A172 (cell line): ENCODE measurements at places on chromosomes 16 and 17.
A peak's percentile ranks its signal among the peaks of the same experiment; 100 is the strongest.

- DNase-seq, result no peak
Measured at GRCh38 chr17:78537217-78537860, 39.9 kb downstream of the DNAH17 start.

DNA sequence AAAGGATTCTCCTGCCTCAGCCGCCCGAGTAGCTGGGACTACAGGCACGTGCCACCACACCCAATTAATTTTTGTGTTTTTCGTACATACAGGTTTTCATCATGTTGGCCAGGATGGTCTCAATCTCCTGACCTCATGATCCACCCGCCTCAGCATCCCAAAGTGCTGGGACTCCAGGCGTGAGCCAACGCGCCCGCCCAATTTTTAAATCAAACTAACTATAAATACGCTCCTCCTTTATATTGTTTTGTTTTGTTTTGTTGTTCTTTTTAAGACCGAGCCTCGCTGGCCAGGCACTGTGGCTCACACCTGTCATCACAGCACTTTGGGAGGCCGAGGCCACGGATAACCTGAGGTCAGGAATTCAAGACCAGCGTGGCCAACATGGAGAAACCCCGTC lies 1.9 kb upstream of the UTP6 start:
- no peak for DNase-seq

DNA sequence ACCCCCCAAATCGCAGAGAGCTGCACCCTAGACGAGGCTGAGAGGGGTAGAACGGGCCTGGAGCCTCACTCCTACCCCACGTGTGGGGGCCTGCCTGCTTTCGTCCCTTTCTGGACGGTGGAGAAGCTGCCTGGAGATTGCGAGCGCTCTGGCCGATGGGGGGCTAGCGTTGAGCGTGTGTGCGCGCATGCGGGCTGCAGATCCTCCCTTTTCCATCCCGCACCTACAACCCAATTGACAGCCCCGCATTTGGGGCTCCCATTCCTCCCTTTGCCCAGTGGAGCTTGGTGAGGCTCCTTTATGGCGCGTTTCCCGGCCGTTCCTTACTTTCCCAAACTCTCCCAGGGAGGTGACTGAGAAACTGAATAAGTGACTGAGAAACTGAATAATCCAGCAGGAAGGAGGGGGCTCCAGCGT lies 907 bp upstream of the ESRP2 start:
- no peak for DNase-seq

DNA sequence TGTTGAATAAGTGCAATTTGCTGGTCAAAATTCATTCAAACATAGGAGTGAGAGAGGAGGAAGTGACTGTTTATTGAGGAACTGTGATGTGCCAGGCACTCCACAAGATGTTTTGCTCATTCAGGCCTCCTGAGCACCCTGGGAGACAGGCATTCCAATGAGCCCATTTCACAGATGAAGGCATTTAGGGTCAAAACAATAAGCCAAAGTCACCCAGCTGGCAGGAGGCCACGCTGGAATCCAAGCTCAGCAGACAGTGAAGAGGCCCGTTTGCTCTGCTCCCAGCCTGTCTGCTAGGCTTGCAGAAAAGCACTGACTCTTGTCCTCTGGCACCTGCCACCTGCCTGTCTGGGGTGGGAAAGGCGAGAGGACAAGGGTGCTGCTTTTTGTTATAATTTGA lies 10.1 kb upstream of the SLC25A39 start:
- DNase-seq, result no peak

GRCh38 chr17:69733171-69734012 lies 318.9 kb downstream of the MAP2K6 start:
- peak; percentile 29 for DNase-seq

DNA sequence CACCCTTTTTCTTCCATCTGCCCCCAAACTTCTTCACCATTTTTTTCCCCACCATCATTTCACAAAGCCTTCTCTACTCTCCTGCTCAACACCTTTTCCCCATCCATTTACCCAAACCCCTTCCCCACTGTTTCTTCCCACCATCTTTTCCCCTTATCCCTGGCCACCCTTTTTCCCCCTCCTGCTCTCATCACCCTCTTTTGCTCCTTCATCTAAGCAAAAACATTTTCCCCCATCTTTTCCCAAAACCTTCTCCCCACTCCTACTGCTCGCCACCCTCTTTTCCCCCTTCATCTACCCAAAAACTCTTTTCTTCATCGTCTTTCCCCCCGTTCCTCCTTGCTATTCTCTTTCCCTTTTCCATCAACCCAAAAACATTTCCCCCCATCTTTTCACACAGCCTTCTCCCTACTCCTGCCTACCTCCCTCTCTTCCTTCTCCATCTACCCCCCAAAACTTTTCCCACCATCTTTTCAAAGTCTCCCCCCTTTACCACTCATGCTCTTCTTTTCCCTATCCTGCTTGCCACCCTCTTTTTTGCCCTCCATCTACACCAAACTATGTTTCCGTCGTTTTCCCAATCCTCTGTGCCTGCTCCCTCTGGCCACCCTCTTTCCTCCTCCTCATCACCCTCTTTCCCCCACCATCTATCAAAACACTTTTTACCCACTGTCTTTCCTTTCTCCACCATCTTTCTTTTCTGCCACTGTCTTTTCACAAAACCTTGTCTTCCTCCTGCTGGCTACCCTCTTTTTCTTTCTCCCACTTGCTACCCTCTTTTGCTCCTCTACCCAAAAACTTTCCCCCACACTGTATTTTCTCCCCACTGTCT lies 205.8 kb upstream of the WSB1 start:
- DNase-seq, result no peak

DNA sequence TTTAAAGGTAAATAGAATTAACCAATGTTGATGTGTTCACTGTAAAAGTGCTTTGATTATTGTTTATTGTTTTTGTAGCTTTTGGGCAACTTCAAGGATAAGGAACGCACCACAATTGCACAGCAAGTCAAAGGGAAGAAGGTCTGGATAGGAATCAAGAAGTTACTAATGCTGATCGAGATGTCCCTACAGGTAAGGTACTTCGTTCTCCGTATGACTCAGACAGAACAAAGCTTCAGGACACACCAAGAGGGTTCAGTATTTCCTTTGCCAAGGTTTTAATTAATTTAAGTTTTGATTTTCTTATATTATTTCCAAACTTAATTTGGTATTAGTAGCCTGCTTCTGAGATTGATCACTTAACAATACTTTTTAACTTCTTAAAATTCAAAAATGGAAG lies 67.1 kb downstream of the WNT3 start:
- DNase-seq, result no peak

- no peak for DNase-seq
Measured at GRCh38 chr17:79997011-79997660, 38.5 kb downstream of the TBC1D16 start.

DNA sequence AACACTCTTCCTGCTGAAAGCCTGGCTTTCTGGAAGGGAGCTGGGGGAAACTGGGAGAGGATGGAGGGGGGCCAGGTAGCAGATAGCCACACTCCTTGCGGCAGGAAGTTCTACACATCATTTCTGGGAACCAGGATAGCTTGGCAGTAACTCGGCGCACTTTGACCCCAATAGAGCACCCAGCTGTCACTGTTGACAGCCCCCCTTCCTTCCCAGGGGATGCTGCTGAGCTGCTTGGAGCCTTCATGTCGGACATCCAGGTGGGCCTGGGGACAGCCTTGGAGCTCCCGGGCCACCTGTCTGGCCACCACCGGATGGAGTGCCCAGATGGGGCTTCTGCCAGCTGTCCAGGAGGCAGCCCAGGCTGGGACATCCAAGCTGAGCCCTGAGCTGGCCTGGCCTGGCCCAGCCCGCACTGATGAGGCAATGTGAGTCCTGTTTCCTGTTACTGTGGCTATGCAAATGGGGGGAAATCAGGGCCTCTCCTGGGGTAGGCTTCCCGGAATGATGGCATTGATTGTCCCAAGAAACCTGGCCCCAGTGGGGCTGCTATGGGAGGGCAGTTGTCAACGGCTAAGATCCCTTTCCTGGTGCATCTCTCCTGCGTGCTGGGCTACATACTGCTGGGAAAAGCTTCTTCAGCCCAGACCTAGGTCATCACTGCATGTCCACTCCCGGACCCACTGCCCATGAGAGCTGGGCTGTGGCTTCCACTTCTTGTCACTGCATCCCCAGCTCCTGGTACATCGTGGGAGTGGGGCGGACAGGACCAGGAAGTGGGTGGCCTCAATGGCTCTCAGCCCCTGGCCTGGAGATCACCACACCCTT lies 50.0 kb downstream of the SOCS1 start:
- DNase-seq, result no peak

- DNase-seq, result no peak
Measured at GRCh38 chr17:73401911-73402310, 90.1 kb upstream of the CDC42EP4 start.

DNA sequence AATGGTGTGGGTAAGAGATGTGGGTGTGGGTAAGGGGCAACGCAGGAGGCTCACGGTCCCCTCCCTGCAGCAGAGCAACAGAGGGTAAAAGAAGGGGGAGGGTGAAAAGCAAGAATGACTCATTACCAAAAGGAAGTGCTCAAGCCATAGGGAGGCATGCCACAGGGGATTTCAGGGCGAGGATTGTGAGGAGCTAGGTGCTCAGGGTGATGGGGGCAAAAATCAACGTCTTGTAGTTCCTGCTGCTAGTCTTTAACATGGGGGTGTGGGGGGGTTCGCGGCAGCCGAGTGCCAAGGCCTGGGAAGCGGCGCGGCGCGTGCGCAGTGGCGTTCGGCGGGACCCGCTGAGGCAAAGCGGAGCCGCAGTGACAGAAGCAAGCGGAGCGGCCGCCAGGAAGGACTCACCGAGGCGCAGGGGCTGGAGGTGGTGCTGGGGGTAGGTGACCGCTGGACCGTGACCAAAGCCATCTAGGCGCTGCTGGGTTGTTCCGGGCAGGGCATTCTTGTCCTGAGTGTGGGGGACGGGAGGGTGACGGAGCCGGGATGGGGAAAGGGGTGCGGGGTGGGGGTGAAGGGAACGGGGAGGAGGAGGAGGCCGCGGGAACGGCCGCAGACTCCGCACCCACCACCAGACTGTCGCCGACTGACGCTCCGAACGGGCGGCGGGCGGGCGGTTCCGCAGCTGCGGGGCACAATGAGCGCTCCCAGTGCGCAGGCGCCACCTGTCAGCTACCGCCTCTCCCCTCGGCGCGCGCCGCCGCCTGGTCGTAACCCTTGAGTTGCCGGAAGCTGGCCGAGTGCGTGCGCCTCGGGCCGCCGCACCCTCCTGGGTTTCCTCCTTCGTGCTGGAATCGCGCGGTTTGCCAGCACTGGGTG lies at the start of gene SSH2:
SSH2 (minus strand) TSS at position 696 of the 876 bp plus-strand sequence; CDS start at position 468, 228 bp downstream.
- peak; percentile 84 for DNase-seq

- no peak for DNase-seq
Measured at GRCh38 chr17:30000001-30000754, 58.7 kb downstream of the EFCAB5 start.

GRCh38 chr17:77644181-77645071 lies 314.1 kb upstream of the TNRC6C start:
- DNase-seq, result no peak

- DNase-seq, result peak; percentile 97
Measured at GRCh38 chr17:76709077-76709950, 1.5 kb downstream of the MXRA7 start.

GRCh38 chr16:10878644-10879501 lies 1.9 kb downstream of the CIITA start:
- DNase-seq, result peak; percentile 38

DNA sequence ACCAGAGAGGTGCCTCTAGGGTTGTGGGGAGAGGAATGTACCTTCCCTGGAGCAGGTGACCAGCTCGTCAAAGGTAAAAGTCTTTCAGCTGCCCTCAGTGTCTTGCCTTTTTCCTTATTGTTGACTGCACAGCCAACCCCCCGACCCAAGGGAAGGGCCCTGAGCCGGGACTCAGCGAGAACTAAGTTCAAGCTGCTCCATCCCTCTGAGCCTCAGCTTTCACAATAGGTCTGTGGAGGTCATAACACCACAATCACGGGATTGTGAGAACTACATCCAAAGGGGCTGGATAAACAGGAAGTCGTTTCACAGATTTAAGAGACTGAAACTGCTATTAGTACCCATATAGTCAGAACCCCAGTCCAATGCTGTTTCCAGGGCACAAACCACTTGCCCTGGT lies 2.6 kb upstream of the KRT36 start:
- DNase-seq, result no peak

GRCh38 chr17:73083432-73083831 lies 9.1 kb downstream of the SLC39A11 start:
- DNase-seq, result no peak

DNA sequence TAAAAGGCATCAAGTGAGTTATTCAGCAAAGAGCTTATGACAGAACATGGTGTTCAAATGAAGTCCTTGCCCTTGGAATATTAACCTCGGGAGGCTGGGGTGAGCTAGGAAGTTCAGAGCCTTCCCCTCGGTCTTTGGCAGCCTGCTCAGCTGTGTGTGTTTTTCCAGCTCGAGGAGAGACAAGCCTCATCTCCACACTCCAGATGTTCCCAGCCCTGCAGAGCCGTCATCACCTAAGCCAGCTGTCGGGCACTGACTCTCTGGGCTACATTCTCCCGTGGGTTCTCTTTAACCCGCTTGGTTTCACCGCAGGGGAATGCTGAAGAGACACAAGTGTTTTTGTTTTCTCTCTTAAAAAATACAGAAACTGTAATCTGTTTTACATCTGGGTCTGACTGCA lies 47.1 kb downstream of the IRX3 start:
- no peak for DNase-seq

GRCh38 chr16:30664616-30665109 lies 6.4 kb downstream of the FBRS start:
- DNase-seq, result no peak

DNA sequence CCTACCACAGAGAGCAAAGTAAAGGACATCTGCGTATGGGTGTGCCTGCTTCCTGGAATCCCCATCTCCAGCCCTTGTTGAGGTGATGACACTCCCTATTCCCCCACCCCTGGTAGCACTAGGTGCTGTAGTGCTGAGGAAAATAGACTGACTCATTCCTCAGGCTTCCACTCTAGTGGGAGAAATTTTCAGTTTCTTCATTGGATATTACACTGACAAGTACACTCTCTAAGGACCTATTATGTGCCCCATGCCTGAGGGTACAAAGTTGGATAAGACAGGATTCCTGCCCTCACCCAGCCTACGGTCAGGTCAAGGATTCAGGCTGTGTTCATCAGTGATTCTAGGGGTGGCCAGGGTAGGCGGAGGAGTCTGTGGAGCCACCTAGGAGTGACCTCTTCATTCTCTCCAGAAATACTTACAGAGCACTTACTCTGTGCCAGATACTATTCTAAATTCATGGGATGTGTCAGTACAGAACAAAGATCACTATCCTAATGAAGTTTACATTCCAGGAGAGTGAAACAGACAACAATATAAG lies 4.5 kb upstream of the ZC3H7A start:
- DNase-seq, result peak; percentile 60

- DNase-seq, result peak; percentile 46
Measured at GRCh38 chr16:47928008-47928407, 227.8 kb downstream of the ABCC12 start.
